NCI-H1092 (cell line): ENCODE measurements at places on chromosomes 6 and 20.

DNA sequence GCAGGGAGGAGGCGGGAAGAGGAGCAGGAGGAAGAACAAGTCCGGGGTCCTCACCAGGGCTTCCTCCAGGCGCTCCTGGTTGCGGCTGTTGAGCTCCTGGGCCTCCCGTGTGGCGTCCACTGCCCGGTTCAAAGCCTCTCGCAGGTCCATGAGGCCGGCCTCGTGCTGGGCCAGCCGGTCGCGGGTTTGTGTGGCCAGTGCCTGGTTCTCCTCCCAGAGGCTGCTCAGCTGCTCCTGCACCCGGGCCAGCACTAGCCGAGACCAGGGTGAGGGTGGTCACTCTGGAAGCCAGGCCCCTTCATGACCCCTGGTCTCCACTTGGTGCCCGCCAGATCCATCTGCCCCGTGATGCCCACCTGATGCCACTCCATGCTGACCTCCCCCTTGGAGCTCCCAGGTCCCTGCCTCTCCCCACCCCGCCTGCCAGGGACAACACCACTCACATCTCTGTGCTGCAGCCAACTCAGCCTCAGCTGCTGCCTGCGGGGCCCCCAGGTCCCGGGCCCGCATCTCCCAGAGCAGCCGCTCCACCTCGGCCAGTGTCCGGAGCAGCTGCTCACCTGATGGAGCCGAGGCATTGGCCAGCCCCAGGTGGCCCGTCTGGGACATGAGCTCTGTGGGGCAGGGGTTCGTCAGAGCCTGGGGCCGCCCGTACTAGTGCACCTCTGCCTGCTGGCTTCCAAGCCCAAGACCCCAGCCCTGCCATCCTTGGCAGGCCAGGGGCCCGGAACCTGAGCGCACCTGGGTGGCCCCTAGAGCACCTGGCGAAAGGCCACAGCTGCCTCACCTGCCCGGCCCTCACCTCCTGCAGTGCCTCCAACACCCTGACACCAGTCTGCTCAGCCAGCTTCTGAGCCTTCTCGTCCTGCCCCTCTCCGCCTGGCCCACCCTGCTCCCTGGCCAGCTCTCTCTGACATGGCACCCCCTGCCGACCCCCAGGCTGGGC lies 15.9 kb downstream of the ADRM1 start:
- no peak for DNase-seq

DNA sequence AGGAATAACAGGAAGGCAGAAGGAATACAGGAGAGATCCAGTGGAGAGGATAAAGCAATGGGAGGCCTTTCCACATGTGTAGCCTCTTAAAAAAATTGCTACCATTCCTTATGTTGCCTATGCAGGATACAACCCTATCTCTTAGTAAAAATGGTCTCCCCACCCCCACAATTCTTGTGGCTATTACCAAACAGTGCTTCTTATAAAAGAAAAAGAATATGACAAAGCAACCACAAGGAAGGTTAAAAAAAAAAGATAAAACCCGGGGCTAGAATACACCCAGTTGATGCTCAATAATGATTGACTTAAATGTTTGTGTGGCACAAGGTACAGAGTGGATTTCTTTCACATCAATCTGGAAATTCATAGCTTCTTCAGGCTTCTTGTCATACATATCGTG lies 250.9 kb downstream of the HIVEP2 start:
- DNase-seq, result no peak

GRCh38 chr6:21999012-21999528 lies 297.8 kb downstream of the PRL start:
- DNase-seq, result no peak

GRCh38 chr6:163496205-163496604 lies 81.7 kb downstream of the QKI start:
- no peak for DNase-seq
